CD4-positive, alpha-beta T cell (primary cell): ENCODE measurements at places on chromosomes 5 and 9.

DNA sequence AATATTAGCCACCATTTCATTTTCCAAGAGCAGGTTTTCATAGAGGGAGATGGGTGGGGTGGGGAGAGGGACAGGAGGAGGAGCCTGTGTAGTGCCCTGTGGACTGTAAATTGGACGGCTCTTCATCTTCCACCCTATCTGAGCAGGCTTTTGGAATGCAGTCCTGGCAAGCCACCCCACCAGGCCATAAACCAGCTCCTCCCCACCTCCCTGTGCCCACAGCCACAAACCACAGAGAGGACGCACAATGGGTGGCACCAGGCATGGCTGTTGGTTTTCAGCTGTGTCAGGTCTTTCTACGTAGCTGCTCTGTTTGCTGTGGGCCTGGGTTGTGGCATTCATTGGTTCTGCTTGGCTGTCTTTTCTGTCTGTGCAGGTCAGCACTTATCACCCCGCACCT is 58.0 kb downstream of the PLAC8L1 start:
- DNase-seq: no peak

GRCh38 chr9:107751567-107752210 is 262.1 kb upstream of the KLF4 start:
- DNase-seq: peak; percentile 50

GRCh38 chr5:67578011-67578410 is 381.4 kb upstream of the CD180 start:
- no peak for DNase-seq

DNA sequence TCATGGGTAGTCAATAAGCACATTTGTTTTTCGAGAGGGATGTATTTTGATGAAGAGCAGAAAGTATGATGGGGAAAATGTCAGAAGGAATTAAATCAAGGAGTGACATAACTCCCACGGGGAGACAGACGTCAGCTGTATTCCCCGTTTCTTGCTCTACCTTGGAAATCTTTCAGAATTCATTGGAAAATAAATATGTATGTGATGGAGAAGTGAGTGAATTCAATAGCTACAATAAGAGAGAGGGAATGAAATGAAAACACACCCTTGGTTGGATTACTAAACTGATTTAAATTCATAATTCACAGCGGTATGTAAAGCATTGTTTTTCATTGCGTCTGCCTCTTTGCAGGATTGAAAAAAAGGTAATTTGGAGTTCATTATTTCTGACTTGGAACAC is 209.7 kb upstream of the KLF4 start:
- DNase-seq: no peak

DNA sequence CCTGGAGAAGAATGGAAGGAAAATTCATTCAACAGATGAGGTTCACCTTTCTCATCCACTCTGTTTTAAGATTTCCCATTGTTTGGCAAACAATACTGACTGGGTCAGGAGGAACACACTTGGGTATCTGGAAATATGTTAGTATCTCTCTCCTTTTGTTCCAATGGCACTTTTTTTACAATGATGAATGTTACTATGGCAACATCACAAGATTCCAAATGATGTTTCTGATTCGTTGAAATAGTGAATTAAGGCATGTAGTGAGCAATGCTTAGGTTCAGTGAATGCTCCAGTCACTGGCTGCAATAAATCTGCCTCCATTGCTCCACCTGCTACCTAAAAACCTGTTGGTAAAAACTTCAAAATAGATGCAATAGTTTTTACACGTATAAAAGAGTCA is 392.8 kb downstream of the DNAH5 start:
- DNase-seq: no peak

GRCh38 chr9:135144581-135145170 is 57.2 kb downstream of the OLFM1 start:
- no peak for DNase-seq

DNA sequence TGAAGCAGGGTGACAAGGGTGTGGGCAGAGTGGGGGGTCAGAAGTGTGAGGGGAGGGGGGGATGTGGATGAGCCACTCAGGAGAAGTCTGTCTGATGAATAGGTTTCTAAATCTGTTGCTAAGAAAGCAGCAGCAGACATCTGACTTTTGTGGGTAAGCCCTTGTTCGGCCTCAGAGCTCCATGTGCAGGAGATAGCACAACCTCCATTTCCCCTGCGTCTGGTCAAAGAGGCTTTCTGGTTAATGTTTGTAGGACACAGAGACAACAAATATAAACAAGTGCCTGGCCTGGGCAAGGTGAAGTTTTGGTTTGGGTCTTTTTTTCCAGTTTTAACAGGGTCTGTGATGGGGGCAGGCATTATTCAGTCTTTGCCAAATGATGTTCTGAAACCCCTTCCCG is 57.0 kb upstream of the GNE start:
- DNase-seq: no peak

- DNase-seq: no peak
Measured at GRCh38 chr9:129761901-129762369, 9.1 kb upstream of the PTGES start.

- DNase-seq: no peak
Measured at GRCh38 chr5:9601055-9601739, 29.0 kb downstream of the TAS2R1 start.

GRCh38 chr5:59367791-59368394 is 525.6 kb downstream of the PDE4D start:
- peak; percentile 11 for DNase-seq

DNA sequence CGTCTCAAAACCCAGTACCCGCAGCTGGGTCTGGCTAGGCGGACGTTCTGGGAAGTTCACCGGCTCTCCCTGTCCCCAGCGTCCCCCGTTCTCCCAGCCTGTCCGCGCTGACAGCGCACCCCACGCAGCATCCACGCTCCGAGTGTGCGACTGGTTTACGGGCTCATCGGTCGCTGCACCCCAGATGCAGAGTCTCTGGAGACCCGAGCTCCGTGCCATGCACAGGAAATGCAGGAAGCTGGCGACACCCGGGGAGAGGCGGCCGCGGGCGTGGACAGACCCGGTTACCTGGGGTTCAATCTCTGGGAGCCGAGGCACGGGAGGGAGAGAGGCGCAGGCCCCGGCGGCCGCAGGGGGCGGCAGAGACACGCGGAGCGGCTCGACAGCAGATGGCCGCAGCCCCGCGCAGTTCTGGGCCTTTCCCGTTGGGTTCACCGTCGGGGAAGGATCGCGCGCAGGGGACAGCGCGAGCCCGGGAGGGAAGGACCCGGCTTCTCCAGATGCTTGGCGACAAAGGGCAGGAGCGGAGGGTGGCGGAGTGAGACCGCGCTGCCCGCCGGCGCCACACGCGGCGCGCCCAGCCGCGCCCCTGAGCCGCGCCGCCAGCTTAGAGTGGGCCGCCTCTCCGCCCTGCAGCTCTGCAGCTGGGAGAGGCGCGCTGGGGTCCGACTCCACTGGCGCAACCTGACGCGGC is 558 bp downstream of the SHROOM1 start:
- peak; percentile 63 for DNase-seq

GRCh38 chr5:6583049-6583880 is 49.6 kb downstream of the NSUN2 start:
- DNase-seq: no peak

- DNase-seq: no peak
Measured at GRCh38 chr5:5381310-5381913, 41.1 kb upstream of the ICE1 start.

GRCh38 chr5:16619136-16619535 is 2.3 kb upstream of the RETREG1 start:
- DNase-seq: no peak

DNA sequence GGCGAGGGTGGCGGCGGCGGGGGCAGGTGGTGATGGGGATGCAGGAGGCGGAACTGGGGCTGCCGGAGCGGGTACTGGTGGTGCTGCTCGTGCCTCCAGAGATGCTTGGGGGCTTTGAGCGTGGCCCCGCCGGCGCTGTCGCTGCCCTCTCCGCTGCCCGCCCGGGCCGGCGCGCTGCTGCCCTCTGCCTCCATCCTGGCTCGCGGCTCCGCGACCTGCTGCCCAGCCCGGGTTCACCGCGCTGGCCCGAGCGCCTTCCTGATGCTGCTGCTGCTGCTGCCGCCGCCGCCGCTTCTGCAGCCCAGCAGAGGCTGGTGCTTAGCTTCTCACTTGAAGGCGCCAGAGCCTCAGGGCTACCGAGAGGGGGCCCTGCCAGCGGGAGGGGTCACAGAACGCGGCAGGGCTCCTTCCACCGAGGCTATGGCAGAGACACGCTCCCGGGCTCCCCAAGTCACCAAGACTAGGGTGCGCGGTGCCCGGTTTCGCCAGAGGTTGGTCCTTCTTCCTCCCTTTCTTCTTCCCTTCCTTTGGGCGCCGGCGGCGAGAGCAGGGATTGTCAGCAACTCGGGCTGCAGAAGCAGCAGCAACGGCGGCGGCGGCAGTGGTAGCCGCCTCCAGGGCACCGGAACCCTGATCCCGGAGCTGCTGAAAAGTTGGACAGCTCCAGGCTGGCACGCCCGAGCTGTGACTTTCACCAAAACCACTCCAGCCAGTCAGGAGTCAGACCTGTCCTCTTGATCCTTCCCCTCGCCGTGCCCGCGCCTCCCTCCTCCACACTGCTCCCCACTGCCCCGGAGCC is at the start of gene PDE4D:
Gene PDE4D (minus strand): TSS at position 298 of the 799 bp plus-strand sequence.
- DNase-seq: no peak

- no peak for DNase-seq
Measured at GRCh38 chr5:83645936-83646335, 74.7 kb downstream of the HAPLN1 start.

- DNase-seq: no peak
Measured at GRCh38 chr9:96067004-96067403, 191.5 kb downstream of the ERCC6L2 start.

- DNase-seq: no peak
Measured at GRCh38 chr9:130200038-130200849, 28.0 kb downstream of the NCS1 start.

GRCh38 chr5:175517824-175518450 is 39.6 kb downstream of the SFXN1 start:
- peak; percentile 22 for DNase-seq

- DNase-seq: no peak
Measured at GRCh38 chr9:26263478-26263877, 585.2 kb upstream of the TUSC1 start.

DNA sequence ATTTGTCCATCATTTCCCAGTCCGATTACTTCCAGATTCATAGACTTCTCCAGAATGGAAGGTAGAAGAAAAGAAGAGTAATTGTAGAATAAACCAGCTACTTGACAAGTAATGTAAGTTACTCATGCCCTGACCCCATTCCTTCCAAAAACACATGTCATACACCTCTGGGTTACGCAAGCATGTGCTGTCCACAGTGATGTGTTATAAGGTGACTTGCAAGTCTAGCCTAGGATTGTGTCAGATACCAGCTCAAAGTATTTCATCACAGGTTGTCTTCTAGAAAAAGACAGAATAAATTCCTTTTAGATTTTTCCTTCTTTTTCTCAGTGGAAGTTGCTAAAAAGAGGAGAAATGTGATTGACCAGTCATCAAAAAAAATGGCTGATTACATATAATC is 8.0 kb upstream of the TLR4 start:
- DNase-seq: no peak
